ENCODE measurements at places on chromosomes 5 and 9.
A peak's percentile ranks its signal among the peaks of the same experiment; 100 is the strongest.

DNA sequence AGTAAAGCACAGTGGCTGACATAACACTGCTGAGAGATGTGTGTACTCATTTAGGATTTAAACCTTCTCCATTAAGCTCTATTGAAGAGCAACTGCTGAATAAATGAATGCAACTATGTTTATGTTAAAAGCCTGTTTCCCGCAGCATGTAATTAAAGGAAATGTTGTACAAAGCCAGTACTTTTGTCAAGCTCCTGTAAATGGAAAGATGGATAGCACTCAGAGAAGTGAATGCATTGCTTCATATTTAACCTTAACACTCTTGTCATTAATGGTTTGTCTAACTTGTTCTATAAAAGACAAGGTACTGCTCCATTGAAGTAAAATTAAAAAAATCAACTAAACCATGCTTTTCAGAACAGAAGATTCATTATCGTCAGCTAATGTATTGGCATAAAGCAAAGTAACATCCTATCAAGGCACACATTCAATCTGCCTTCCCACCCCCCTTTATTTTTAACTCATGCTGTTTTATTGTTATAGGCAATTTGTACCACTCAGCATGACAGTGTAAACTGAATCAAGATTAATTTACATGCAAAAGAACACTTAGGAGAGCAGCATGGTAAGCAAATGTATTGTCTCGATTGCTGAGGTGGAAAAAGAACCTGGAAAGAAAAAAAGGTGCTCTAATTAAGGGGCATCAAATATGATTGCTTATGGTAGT lies 240.9 kb upstream of the TBCA start:
- DNase-seq, result no peak

DNA sequence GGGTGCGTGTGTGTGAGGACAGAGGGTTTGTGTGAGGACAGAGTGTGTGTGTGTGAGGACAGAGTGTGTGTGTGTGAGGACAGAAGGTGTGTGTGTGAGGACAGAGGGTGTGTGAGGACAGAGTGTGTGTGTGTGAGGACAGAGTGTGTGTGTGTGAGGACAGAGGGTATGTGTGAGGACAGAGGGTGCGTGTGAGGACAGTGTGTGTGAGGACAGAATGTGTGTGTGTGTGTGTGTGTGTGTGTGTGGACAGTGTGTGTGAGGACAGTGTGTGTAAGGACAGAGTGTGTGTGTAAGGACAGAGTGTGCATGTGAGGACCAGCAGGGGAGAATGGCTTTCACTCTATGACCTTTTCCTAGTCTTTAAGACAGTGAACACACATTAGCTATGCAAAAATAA lies 63.1 kb upstream of the UBAC1 start:
- no peak for DNase-seq

DNA sequence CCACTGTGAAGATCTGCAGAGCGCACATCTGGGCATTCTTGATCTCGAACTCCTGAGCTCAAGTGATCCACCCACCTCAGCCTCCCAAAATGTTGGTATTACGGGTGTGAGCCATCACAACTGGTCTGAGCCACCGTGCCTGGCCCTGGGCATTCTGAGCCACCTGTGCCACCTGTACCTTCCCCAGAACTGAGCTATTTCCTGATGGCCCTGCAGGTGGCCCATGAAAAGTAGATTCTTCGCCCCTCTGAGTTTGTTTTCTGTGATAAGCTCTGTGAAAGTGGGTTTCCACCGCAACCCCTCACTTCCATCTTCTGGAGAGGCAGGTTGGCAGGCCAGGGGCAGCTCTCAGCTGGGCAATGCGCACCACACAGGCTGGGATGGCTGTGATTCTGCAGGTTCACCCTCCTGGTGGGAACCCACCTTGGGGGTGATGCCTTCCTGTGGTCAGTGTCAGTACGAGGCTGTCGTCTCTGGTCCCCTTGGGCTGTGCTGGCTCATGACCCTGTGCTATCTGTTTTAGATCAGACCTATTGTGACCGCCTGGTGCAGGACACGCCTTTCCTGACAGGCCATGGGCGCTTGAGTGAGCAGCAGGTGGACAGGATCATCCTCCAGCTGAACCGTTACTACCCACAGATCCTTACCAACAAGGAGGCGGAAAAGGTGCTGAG lies 11.3 kb downstream of the CARD19 start:
- DNase-seq, result no peak

DNA sequence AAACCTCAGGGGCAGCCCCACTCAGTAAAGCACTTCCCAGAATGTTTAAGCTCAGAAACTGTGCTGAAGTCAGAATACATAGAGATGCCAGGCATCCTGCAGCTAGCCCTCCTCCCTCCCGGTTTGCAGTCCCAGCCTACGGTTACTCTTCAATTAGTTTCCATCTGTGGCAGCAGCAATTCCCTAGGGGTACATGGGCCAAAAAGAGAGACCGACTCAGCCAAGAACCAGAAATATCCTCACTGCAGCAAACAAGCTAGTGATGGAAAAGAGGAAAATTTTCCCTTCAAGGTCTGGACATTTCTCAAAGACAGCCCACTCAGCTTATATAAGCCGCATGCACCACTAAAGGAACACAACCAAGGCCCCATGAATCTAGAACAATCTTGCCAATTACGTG lies 89.1 kb upstream of the PPP2R2B start:
- DNase-seq, result no peak

DNA sequence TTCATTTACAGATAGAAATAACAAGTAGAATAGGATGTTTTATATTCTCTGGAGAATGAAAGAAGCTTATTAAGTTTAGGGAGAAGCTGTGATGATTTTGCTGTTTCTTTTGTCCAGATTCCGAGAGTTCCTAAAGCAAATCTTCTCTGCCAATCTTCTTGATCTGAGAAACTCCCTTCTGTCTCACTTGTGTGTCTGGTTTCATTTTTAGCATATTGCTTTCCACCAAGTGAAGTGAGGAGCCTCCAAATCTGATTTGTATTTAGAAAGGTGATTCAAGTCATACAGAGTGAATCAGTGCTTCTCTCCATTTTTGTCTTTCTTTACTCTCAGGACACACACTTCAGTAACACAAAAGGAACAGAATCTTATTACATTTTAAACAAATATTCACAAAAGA lies 48.4 kb downstream of the STX17 start:
- DNase-seq, result no peak

GRCh38 chr5:135186662-135187522 lies 152.9 kb upstream of the PITX1 start:
- DNase-seq, result no peak

GRCh38 chr5:137560420-137560819 lies 61.3 kb upstream of the SPOCK1 start:
- no peak for DNase-seq

DNA sequence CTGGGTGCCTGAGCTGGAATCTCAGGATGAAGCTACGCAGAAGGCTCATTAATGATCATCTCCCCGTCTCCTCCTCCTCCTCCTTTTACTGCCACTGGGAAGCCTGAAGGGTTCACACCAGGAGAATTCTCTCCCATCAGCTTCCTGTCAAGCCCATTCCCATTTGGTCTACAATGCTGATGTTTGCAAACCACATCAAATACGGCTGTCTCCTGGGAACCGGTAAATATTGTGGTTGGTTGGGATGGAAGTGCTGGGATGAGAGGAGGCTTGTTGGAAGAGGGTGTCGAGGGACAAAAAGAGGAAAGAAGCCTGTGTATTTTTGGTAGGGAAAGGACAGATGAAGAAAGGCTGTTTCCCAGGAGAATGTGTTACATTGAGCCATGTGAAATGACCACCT lies 13.2 kb upstream of the S1PR3 start:
- no peak for DNase-seq

GRCh38 chr5:177049285-177049684 lies 26.8 kb downstream of the ZNF346 start:
- no peak for DNase-seq

DNA sequence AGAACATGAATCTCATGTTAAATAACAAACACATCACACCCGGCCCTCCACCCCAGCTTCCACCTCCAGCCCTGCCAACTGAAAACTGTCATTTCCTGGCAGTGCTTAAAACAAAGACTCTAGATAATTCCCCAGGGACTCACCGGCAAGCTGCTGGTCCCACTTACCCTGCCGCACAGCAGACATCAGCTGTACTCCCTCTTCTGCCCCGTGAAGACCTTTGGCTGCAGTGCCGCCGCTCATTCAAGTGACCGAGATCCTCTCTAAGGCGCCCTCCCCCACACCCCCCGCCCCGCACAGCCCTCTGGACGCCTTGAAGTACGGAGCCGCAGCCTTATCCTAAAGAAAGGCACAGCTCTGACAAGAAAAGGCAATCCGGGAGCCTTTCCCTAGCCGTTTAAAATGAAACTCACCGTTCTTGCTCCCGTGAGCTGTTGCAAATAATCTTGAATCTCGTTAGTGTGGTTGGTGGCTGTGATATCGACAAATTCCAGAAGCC lies 434 bp downstream of the GLRX start:
- no peak for DNase-seq

GRCh38 chr9:131839281-131840084 lies 99.6 kb upstream of the RAPGEF1 start:
- DNase-seq, result peak; percentile 20
